ENCODE measurements at places on chromosomes 11 and 22.

DNA sequence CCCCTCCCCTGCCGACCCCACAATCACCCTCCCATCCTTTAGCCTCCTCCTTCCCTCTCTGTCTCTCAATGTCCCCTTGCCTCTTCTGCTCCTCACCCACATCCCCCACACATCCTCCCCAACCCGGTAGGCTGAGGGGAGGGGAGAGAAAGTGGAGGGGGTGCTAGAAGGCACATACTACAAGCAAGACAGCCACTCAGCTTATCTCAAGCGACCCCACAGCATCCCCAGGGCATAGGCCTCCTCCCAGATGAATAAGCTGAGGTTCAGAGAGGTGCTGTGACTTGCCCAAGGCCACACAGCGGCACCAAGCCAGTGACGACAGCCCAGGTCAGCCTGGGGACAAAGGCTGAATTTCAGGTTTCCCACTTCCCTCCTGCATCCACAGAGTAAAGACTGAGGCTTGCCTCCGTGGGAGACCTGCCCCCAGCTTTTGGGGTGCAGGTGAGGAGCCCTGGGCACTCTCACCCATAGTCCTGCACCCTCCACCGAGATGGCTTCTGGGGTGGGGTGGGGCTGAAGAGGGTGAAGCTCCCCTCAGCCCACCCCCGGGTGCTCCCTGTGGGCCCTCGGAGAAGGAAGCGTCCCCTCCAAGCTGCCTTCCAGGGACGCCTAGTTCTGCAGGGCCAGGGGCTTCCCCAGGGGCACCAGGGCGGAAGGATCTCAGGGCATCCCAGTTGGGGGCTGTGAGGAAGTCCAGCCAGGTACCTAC, 511 bp downstream of the RAC2 start:
- DNase-seq, result no peak

GRCh38 chr11:129593098-129593497, 217.4 kb downstream of the BARX2 start:
- DNase-seq, result no peak

DNA sequence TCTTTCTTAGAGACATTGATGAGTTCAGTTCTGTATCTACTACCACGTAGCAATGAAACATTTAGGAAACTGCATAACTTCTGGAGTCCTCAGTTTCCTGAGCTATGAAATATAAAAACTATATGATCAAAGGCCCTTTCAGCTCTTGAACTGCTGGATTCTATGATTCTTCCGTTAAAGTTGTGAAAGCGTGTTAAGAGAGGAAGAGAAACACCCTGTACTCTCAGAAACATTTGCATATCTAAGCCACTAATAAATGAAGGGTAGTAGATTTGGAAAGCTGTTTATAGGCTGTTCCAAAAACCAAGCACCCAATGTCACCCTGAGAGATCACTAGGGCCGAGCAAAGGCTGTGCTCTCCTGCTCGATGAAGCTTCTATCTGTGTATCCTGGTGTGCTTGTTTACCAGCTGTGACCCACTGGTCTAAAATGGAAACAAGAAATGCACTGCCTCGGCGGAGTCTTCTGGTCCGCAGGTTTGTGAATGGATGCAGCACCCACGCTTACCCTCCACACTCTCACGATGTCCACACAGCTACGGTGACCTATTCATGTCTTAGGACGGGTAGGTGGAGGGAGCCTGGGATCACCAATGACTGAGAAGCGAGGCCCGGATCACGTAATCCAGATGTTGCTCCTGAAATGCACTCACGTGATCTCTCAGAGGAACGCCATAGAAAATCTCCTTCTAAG, 325.8 kb downstream of the OPCML start:
- no peak for DNase-seq

DNA sequence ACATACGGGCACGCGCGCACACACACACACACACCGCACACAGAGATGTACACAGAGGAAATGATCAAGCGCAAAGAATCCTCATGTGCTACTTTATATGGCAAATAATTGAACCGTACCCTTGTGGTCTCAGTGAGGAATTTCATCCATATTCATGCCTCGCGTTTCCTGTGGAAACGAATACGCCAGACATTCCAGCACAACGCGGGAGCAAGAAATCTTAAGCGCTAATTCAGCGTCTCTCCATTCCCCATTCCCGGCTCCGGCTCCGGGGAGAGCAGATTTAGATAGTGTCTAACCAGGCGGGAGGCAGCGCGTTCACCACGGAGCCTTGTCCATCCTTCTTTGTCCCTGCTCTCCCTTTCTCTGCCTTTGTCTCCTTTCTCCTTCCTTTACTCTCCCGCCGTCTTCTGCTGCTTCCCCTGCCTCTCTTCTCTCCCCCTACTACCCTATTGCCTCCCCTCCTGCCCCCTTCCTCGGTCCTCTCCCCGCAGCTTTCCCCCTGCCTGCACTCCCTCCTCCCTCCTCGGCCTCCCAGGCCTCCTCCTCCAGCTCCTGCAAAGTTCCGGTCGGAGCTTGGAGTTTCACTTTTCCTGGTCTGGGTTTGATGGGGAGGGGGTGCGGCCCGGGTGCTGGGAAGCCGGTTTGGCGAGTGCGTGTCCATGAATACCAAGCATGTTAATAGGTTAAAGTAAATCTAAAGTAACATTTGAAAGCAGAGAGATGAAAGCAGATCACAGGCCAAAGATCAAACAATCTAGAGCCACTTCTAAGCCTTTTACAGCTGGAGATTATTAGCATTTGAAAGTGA, 579.3 kb downstream of the BUD13 start:
- no peak for DNase-seq

- DNase-seq, result no peak
These were observed 324.0 kb downstream of the RAB38 start for GRCh38 chr11:87851234-87851633.

- no peak for DNase-seq
These were observed 2.4 kb upstream of the ALDH3B1 start for GRCh38 chr11:68007498-68008380.

GRCh38 chr22:49290711-49291110, 537.0 kb downstream of the BRD1 start:
- no peak for DNase-seq

DNA sequence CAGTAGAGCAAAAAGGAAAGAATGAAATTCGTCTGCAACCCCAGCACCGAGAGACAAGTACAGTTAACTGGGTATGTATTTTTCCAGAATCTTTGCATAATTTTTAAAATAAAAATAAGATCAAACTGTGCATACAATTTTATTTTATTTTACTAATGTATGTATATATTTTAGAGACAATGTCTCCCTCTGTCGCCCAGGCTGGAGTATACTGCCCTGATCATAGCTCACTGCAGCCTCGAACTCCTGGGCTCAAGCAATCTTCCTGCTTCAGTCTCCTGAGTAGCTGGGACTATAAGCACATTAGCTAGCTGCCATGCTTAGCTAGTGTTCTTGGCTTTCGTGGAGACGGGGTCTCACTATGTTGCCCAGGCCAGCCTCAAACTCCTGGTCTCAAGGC, 18.8 kb upstream of the DRD2 start:
- no peak for DNase-seq

GRCh38 chr11:125946712-125947418, 1.0 kb downstream of the VSIG10L2 start:
- no peak for DNase-seq

Measured in stimulated activated CD8-positive, alpha-beta memory T cell treated with anti-CD3 and anti-CD28 coated beads, Interleukin-12 subunit alpha, Interleukin-12 subunit beta, amount 100 ng/mL, for 4 hours (primary cell).